Left kidney (tissue), 8 donors: ENCODE measurements at places on chromosomes 4 and X.

DNA sequence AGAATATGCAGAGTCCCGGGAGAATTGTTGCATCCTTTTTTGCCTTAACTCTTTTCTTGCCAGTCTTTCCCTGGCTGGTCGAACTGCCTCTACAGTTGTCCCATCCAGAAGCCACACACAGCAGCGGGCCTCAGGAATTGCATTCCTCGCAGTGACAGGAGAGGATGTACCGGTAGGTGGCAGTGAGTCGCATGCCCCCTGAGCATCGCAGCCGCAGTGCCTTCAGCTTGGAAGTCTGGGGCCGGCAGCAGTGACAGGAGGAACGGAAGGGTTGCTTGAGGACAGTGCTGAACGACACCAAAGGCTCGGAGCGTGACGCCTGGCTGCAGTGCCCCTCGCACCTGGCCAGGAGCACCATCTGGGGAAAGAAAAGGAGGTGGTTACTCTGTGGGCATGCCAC lies 23.5 kb downstream of the NDP start:
- DNase-seq = no peak

GRCh38 chrX:117910216-117910615 lies 206.4 kb downstream of the KLHL13 start:
- DNase-seq = no peak

DNA sequence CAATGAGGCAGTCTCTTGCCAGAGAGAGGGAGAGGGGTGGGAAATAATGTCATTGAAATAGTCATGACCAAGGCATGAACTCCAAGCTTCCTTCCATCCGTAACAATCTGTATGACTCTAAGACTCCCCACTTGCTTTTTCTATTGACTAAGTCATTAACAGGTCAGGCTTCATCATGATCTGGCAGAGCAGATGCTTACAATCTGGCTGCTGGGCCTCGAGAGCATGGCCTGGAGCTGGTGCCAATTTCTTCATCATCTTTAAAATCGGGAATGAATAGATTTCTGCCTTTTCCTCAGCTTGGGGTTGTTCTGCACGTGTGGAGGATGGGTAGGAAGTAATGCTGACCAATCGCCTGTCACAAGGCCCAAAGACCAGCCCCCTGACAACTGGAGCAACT lies 280.6 kb upstream of the CLNK start:
- no peak for DNase-seq

- no peak for DNase-seq
These were observed 26.8 kb upstream of the IL21 start for GRCh38 chr4:122647656-122648055.

- no peak for DNase-seq
These were observed 10.9 kb upstream of the UBE2K start for GRCh38 chr4:39687014-39687413.

GRCh38 chrX:114970806-114971205 lies 46.6 kb downstream of the IL13RA2 start:
- no peak for DNase-seq
